LHCN-M2 (cell line): ENCODE measurements at places on chromosomes 7 and 10.

DNA sequence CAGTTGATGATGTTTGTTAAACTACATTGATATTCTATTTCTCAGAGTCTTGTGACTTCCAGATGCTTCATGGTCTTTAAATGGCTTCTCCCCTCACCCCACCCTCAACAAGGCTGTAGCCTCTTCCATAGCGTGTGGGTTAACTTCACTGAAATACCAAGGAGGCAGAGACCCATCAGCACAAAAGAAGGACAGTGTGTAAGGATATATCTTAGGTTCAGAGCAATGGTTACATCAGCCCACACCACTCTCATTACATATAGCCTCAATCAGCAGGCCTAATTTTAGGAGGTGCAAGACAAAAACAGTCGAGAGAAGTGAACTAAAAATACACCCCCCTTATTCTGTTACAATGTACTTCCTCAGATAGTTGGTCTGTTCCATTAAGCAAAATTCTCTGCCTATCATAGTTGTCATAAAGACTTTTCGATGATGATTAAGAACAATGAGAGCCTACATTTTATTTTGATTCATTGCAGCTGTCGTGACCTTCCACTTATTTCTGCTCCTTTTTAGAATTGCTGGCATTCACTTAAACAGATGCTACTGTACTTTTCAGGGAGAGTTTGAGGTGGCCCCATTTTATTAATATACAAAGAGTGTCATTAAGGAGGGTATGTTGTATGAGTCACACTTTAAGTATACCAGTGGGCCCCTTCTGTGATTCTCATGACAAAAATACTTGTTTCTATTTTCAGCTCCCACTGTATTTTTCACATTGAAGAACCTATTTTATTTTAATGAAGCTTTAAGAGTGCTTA lies 52.1 kb downstream of the WIPF3 start:
- DNase-seq, result peak; percentile 88

DNA sequence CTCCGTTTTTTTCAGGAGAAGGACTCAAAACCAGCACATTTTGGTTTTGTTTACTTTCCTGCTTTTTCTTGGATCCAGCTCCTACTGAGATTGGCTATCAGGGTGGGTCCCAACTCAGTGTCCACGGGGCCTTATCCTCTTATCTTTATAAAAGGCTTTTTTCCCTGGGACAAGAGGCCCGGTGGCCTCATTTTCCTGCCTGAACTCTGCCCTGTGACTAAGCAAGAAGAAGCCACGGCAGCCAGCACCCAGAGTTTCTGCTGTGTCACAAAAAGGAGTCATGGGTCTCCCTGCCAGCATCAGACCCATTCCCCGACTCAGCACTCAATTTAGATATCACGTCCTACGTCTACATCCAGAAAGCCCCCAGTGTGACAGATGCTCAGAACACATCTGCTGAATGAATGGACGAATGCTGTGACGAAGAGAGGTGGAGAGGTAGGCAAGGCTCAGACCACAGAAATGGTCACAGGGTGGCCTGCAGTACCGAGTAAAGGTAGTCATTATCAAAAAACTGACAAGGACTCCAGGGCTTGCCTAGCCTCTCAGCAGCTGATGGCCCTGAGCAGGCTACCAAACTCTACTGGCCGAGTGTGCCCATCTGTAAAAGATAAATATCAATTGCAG lies 16.7 kb downstream of the DLG5 start:
- DNase-seq, result no peak

DNA sequence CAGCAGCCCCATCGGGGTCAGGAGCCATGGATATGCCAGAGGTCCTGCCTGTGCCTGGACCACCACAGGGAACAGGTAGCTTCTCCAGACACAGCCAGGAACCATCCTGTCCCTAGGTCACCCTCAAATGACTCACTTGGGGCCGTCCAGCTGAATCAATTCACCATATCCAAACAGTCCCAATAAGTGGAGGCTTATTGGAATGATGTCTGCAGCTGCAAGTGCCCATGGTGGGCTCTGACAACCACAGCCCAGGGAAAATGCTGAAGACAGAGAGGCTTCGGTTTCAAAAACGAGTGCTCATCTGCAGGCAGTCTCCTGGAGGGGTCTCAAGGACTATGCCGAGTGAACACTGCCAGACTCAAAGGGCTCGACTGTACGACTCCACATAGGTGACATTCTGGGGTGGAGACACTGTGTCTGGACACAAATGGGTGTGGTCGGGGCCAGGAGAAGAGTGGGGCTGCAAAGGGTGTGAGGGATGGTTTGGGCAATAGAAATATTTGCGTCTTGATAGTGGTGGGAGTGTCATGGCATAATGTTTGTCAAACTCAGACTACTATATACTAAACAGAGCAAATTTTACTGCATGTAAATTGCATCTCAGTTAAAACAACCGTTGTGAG lies 204.8 kb downstream of the TNS3 start:
- no peak for DNase-seq

GRCh38 chr10:35059481-35059880 lies 30.7 kb downstream of the CUL2 start:
- DNase-seq, result no peak

- DNase-seq, result no peak
These were observed 528.1 kb upstream of the SEMA3D start for GRCh38 chr7:85714951-85715350.

DNA sequence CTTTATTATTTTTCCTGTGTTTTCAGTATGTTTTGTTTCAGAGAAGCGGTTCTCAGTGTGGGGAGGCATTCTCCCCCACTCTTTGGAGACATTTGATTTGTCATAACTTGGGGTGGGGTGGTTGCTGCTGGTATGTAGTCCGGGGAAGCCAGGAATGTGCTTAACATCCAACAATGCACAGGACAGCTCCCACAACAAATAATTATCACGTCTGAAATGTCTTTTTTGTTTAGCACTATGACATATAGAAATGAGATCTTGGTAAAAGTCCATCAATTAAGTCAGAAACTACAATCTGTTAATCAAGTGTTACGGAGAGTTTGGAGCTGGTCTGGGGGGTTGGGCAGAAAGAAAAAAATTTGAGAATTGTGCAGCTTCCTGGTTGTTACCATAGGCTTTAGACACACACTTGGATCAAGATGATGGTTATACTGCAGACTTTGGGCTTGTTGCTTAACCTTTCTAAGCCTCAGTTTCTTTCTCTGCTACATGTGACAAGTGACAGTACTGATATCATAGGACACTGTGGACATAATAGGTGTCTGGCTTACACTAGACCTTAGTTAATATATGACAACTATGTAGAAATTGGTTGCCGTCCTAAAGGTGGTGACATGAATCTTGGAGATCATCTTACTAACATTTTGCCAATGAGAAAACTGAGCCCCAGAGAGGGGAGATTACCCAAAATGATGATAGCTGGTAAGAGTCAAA lies 113.7 kb downstream of the LRMDA start:
- DNase-seq, result no peak

DNA sequence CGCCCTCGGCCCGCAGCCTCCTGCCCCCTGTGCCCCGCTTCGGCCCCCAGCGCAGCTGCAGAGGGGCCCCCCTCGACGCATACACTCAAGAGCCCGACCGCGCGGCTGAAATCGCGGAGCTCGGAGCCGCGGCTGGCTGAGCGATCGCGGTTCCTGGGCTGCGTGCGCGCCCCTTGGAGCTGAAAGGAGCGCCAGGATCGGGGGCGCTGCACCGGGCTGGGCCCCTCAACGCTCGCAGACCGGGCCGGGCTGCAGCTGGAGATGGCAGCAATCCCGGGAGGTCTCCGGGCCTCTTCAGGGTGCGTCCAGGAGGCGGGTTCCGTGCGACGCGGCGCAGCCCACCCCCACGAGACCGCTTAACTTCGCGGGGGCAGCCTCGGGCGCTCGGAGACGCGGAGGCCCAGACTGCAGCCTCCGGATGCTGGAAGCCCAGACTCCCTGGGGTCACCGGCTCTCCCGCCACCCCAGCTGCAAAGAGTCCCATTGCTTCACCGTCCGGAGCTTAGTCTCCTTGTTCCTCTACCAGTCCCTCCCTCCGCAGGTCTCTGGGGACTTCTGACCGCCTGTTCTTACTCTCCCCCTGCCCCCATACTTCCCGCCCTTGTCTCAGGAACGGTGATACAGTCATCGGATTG lies 73.0 kb upstream of the LRRC4 start:
- peak; percentile 60 for DNase-seq

- no peak for DNase-seq
These were observed 62.5 kb upstream of the NAMPT start for GRCh38 chr7:106347229-106347833.

DNA sequence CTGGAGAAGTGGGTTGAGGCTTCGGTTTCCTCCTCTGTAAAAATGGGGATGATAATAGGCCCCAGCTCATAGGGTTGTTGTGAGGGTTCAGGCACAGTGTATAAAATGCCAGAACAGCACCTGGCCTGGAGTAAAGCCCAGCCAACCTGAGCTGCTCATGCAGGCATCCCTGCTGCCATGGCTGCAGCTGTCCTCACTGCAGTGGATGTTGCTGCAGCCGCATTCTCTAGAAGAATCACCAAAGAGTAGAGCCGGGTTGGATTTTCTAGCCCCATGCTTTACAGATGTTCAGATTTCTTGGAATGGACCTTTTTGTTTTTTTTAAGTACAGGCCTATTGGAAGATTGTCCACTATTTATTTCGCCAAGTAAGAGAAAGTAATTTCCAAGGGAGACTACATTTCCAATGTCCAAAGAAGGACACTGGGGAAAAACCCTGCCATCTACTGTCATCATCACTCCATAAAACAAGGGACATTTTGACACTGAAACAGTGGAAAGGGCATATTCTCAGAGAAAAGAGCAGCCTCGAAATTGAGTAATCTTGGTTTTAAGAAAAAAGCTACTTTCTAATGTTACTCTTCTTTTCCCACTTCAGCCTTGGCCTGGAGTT lies 147.5 kb upstream of the TCF7L2 start:
- no peak for DNase-seq
